ENCODE measurements at places on chromosomes 4 and X.

GRCh38 chr4:103008875-103009729, 10.4 kb downstream of the SLC9B1 start:
- DNase-seq = peak; percentile 12

- DNase-seq = no peak
Measured at GRCh38 chr4:139014371-139015268, 961 bp upstream of the NOCT start.

DNA sequence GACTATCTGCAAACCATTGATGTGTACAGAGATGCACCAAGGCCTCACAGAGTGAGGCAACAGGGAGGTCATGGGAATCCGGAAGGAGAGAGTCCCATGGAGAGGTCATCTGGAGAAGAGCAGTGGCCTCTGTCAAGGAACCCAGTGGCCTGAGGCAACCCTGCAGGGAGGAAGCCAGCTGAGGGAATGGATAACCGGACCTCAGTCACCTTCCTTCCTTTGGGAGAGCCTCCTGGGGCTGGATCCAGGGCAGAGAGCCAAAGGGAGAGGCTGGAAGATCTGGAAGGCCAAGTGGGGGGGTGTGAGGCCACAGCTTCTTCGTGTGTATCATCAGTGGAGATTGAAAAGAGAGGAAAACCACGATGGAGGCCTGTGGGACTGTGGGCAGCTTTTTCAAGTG, 24.3 kb upstream of the CD38 start:
- no peak for DNase-seq

DNA sequence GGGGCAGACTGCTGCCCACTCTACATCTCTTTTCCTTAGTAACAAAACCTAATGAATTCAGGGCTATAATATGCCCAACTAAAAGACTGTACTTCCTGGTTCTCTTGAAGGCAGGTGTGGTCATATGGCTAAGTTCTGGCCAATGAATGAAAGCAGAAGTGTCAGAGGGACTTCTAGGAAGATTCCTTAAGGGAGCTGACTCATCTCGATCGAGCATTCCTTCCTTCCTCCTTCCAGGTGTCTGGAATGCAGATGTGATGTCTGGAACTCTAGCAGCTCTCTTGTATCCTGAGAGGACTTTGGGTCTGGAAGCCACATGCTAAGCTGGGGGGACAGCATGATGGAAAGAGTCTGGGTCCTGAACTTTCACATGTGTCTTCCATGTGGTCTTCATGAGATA, 116.2 kb upstream of the STX18 start:
- no peak for DNase-seq

DNA sequence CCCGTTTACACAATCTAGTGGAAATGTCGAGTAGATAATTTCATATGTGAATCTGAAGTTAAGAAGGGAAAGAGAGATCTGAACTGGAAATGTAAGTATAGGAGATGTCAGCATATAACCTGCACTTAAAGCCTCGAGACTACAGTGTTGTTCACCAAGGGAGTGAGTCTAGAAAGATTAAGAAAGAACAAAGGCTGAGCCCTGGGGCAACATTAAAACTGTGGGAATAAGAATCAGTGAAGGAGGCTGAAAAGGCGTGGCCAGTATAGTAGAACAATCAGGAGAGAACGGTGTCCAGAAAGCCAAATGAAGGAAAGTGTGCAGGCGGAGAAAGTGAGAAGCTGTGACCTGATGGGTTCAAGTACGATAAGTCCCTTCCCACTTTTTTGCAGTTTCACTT, 118.8 kb upstream of the TENM3 start:
- no peak for DNase-seq
